ENCODE measurements at places on chromosomes 6 and 20.

GRCh38 chr6:5314191-5314865 lies 53.0 kb downstream of the FARS2 start:
- DNase-seq = no peak

GRCh38 chr6:20198775-20199174 lies 13.5 kb downstream of the MBOAT1 start:
- no peak for DNase-seq

- no peak for DNase-seq
Measured at GRCh38 chr6:168411130-168411529, 29.9 kb upstream of the SMOC2 start.

DNA sequence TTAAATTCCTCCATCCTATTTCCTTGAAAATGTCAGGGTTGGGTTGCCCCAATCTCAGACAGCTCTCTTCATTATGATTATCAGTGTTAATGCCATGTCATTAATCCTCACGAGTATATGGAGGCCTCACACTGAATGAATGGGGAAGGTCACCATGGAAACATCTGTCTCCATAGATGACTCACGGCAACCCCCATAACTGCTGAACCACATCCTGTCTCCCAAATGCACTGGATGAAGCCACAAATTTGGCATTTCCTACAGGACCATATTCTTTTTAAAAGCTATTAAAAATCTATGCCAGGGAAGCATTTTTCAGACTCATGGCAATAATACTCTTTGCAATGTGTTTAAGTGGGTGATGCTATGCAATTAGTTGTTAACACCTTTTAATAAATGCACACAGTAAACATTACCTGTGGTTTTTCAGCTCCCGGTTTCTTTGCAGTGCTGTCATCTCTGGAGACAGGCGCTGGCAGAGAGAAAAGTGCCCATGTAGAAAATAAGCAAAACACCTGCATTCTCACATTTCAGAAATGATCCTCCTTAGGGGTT lies 80.1 kb upstream of the PTPRK start:
- no peak for DNase-seq

DNA sequence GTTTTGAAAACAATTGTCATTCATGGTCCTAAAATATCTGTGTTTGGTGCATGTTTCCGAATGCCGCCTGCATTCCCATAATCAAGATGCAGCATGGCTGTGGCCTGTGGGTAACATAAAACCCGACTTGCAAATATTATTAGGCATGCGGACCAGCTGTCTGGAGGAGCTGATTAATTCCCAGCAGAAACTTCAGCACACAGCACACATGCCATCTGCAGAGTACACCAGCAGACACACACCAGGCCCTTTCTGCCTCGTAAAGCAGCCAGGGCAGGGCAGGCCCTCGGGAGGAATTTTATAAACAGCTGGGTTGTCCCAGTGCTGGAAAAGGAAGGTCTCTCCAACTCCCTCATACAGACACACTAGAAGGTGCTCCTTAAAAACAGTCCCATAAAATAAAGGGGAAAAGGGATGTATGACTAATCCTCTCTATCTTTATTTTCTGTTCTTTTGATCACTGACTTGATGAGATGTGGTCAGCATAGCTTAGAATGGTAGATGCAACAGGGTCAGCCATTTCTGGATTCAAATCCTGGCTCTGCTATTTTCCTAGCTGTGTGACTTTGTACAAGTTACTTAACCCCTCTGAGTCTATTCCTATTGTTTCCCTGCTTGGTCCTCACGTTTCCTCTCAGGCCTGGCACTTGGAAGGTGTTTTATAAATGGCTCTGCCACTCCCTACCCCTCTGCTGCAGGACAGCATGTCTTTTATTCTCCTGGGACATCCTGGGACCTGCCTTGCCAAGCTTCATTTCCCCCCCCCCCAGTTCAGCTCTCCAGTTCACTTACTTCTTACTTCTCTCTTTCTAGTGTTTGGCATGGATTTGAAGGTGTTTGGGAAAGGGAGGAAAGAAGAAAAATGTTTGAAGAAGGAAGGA lies 85.9 kb upstream of the TRAF3IP2 start:
- peak; percentile 47 for DNase-seq

- DNase-seq = no peak
Measured at GRCh38 chr6:53805725-53806124, 10.9 kb downstream of the LRRC1 start.

DNA sequence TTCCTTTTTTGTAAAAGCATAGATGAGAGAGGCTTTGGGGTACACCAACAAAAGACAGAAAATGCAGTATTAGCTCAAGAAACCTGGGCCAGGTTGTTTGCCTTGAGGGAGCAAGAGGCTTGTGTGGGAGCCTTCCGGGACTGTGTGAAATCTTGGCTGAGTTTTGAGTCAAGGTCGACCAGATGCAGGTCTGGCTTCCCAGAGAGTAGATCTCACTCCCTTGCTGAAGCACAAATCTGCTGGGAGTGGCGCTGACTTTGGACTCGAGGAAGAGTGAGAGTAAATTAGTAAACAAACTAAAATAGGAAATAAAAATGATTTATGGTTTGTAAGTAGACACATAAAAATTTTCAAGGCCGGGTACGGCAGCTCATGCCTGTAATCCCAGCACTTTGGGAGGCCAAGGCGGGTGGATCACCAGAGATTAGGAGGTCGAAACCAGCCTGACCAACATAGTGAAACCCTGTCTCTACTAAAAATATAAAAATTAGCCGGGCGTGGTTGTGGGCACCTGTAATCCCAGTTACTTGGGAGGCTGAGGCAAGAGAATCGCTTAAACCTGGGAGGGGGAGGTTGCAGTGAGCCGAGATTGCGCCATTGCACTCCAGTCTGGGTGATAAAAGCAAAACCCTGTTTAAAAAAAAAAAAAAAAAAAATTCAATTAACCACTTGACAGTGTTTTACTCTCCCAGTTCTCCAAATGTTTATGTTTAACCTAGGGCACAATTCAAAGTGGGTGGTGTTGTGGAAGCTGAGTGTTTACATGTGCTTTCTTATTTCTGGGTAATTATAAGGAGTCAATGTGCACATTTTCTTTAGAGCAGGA lies 27.7 kb upstream of the EDN1 start:
- no peak for DNase-seq

- peak; percentile 17 for DNase-seq
Measured at GRCh38 chr6:83867527-83868161, 8.2 kb downstream of the CYB5R4 start.

GRCh38 chr6:49866485-49866943 lies at the start of gene CRISP1:
CRISP1 (minus strand) TSS chr6:49866535; CDS start chr6:49857400, 9,135 bp downstream.
- DNase-seq = no peak

DNA sequence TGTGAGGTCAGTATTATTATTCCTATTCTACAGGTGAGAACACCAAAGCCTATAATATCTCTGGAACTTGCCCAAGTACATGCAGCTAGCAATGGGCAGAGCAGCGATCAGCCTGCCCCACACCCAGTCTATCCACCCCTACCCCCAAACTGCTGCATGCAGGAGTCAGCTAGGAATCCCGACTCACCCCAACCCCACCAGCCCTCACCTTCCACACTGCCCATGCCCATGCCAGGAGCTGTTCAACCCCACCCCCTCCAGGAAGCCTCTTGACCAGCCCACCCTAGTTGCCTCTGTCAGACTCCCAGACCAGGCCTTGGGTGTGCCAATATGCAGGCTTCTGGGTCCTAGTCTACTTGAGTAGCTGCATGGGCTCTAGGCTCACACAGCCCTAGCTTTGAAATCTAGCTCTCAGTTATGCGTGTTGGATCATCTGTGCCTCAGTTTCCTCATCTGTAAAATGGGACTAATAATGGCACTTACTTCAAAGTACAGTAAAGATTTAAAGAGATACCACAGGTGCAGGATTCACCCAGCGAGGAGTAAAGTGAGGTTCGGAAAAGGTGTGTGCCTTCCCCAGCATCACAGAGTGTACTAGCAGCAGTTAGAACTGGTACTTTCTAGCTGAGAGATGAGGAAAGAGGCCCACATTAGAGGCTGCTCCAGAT lies 173.2 kb downstream of the VEGFA start:
- DNase-seq = no peak

DNA sequence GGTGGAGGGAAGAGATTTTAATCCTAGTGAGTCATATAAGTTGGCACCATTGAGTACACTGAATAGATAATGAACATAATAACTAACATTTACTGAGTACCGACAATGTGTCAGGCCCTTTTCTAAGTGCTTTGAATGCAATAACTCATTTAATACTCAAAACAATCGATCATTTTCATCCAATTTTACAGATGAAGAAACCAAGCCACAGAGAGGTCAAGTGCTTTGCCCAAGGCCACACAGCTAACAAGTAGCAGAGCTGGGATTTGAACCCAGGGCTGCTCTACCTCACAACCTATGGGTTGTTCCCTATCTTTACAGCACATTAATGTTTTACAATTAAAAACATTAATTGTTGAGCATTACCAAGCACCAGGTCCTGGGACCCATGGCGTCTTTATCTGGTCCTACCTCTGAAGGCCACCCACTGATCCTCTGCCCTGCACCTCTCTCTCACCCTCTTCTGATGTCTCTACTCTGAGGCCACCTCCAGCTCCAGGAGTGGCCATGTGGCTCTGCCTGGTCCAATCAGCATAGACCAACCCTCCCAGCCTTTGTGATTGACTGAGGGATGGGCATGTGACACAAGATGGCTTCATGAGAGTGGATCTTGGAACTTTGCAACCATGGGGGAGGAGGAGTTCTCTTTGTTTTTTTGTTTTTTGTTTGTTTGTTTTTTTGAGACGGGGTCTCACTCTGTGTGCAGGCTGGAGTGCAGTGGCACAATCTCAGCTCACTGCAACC lies 83.9 kb downstream of the KCNB1 start:
- no peak for DNase-seq

- no peak for DNase-seq
Measured at GRCh38 chr6:148231572-148231971, 111.1 kb upstream of the SASH1 start.

- no peak for DNase-seq
Measured at GRCh38 chr6:40715570-40716403, 128.6 kb upstream of the LRFN2 start.

DNA sequence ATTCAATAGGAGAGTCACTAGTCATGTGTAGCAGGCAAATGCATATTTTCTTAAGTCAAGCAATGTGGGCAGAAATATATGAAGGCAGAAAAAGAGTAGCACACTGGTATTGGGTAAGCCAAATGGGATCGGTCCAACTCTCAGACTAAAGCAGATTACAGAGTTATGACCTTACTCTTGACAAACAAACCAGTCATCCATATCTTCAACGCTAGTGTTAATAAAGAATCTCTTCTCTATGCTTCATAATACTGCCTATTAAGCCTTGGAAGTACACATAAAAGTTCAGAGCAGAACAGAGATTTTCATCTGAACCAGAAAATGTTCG lies 320.2 kb upstream of the JARID2 start:
- no peak for DNase-seq

DNA sequence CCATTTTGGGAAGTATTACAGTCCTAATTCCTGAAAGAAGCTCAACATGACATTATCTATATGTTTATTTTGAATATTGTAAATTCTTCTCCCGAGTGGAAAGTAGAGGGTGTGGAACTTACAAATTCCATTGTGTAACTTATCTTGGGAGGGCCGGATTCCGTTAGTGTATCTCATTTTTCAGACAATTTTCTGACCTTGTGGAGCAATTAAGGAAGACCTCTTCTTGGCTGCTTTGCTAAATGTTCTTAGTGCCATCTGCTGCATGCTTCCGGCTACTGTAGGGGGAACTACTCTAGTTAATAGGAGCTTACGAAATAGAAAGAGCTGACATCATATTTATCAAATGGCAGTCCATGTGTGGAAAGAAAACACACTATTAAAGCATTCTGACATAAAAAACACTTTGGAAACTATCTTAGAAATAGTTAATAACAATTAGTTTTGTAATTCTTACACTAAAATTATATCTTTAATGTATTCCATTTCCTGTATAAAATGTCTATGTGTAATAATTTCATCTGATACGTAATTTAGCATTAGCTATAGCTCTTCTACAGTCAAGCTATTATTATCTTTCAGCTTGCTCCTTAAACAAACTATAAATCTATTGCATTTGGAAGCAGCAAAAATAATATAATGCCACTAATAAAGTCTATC lies 41.5 kb upstream of the KCNQ5 start:
- DNase-seq = no peak

DNA sequence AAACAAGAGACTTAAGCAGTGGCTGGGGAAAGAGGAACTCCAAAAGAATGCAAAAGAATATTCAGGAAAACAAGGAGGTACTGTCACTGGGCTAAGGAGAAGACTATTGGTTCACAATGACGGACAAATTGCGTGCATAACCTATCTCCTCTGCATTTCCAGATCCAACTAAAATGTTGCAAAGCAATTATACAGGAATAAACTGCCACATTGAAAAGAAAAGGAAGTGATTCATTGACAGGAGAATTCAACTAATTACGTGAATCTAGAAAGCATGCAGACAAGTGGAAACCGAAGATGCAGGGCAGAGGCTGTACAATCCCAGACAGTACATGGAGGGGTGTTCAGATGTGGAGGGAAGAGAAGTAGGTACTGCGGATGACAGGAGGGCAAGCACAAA lies 152.8 kb upstream of the RIPOR2 start:
- DNase-seq = no peak

- DNase-seq = no peak
Measured at GRCh38 chr20:8562356-8562755, 430.3 kb downstream of the PLCB1 start.

DNA sequence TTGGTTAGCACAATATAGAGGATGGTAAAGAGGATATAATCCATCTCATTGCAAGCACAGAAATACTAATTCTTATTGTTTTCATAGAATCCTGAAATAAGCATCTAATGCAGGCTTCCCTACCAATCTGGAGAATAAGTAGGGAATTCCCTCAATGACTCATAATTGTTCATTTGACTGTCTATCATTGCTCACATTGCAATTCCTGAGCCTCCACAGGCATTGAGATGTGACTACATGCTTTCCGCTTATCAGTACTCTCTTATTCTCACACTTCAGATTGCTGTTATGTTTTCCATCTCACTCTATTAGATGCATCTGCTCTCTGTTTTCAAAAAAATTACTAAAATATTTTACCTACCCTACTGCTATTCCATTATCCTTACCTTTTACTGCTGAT lies 216.2 kb upstream of the PRSS16 start:
- DNase-seq = no peak

DNA sequence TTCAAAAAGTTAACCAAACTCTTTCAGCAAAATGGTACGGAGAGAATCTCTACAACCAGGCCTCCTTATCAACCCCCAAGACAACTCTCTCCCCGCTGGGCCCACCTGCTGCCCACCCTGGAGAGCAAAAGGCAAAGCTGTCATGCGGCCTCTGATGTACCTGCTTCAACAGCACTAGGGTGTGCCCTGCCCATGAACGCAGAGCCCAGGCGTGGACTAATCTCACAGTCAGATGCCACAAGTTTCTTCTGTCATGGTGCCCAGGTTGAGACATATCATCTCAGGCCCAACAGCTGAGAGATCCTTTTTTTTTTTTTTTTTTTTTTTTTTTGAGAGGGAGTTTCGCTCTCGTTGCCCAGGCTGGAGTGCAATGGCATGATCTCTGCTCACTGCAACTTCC lies 26.3 kb downstream of the SLC2A4RG start:
- peak; percentile 42 for DNase-seq
